IMR-90 (cell line): ENCODE measurements at places on chromosomes 1 and 21. TPM values are rescaled to one million over a fixed set of nuclear protein-coding genes. Genes with fewer than 3 reads are reported as not detected.
A peak's percentile ranks its signal among the peaks of the same experiment; 100 is the strongest.

- DNase-seq: no peak
- peaks cover 29% of the 10 kb centered on the region for H3K27me3 ChIP-seq
- no peaks in the 10 kb centered on the region for H3K36me3 ChIP-seq
- H3K4me3 ChIP-seq: no peak overlapping the region
- H3K27ac ChIP-seq: no peak overlapping the region
Observed at GRCh38 chr1:207918581-207918980, 7.7 kb upstream of the CD34 start.

GRCh38 chr1:94832446-94832845, 12.3 kb downstream of the SLC44A3 start:
- DNase-seq: peak; percentile 34
- H3K4me1 ChIP-seq: peaks cover 2% of the 10 kb centered on the region; the same call in 1 of the 2 replicates
- no peaks in the 10 kb centered on the region for H3K36me3 ChIP-seq
- no peak overlapping the region for H3K27ac ChIP-seq

- H3K27me3 ChIP-seq: no peaks in the 10 kb centered on the region
- H3K36me3 ChIP-seq: peaks cover 63% of the 10 kb centered on the region
- H3K27ac ChIP-seq: no peak overlapping the region
- no peak overlapping the region for H3K4me3 ChIP-seq
- H3K4me1 ChIP-seq: no peaks in the 10 kb centered on the region
Observed at GRCh38 chr1:156949127-156949526, 28.7 kb downstream of the LRRC71 start.

GRCh38 chr1:109113590-109114341, at the start of gene ELAPOR1:
ELAPOR1 (plus strand) TSS chr1:109114115; CDS start chr1:109114184, 69 bp downstream.
- H3K27ac ChIP-seq: no peak within 1 kb of the TSS
- peak; percentile 19 for DNase-seq
- H3K4me3 ChIP-seq: peak within 1 kb of the TSS; percentile 49
- H3K4me1 ChIP-seq: peaks cover 2% of the 10 kb centered on the region; the same call in 1 of the 2 replicates

Gene TNFRSF9
- 0.56 and 0.72 TPM in 2 replicates for total RNA-seq

DNA sequence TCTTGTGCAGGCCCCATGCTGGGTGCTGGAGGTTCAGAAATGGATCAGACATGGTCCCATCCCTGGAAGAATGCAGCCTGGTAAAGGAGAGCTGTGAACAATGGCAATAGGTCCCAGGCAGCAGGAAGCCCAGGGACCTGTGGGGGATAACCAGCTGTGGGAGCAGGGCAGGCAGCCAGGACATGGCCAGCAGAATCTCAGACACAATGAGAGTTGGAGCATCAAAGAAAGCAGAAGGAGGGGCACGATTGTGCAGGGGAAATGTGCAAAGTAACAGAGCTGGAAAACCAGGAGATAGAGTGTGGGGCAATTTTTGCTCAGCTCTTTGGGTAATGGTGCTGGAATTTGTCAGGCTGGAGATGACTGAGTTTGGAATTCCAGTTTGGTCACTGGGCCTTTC, 44.3 kb downstream of the C8B start:
- no peak for DNase-seq
- no peak overlapping the region for H3K4me3 ChIP-seq
